ENCODE measurements at places on chromosomes 16 and 17. TPM values are rescaled to one million over a fixed set of nuclear protein-coding genes. Genes with fewer than 3 reads are reported as not detected.

DNA sequence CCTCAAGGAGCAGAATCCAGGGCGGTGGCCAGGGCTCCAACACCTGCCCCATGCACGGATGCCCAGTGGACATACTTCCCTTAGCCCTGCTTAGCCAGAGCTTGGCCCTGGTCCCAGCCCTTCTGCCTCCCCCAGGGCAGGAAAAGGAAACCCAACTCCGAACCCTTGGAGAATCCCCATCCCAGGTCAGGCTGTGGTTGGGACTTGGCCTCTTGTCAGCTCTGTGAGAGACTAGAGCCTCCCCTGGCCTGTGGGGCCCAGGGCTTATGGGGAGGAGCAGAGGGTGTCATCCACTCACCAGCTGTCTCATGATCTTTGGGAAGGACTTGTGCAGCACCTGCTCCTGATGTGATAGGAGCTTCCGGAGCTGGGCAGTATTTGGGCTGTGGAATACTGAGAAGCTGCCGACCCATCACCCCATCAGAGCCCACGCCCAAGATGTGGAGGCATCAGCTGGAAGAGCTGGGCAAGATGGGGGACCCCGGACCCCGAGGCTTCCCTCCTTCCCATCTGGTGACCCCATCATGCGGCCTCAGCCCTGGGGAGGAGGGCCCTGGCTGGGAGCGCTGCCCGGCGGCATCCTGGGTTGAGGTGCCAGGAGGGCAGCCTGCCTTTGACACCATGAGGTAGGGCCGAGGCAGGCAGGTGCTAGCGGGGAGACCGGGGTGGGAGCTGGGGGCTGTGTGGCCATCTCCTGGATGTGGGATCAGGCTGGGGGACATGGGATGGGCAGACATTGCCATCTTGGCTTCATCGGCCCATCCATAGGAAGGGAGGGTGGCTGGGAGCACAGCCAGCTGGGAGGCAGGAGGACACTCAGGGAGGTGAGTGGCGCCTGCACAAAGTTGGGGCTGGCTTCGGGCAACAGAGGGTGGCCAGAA is 45.1 kb downstream of the TNFRSF13B start:
- H3K27ac ChIP-seq, result no peak overlapping the region
- H3K36me3 ChIP-seq, result no peaks in the 10 kb centered on the region
- H3K27me3 ChIP-seq, result no peaks in the 10 kb centered on the region
- no peak overlapping the region for H3K4me3 ChIP-seq
- no peaks in the 10 kb centered on the region for H3K4me1 ChIP-seq

DNA sequence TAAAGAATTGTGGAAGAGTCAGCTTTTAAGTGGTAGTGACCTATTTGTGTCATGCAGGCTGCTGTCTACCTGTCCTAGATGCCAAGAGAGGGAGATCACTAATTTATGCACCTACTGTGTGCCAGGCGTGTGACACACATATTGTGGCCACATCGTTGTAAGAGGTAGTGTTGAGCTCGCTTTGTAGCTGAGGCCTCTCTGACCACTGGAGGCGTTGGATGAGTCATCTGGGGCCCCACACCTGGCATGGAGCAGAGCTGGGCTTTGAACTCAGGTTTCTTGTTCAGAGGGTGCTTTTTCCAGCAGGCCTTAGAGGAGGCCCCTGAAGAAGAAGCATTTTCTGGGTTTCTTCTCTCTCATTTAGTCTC is 52.3 kb upstream of the LGALS9 start:
- H3K36me3 ChIP-seq, result peaks cover 51% of the 10 kb centered on the region
- peak overlapping the region; percentile 86 for H3K27ac ChIP-seq

GRCh38 chr16:11675561-11676511 is 7.6 kb downstream of the SNN start:
- H3K27ac ChIP-seq, result no peak overlapping the region
- H3K4me1 ChIP-seq, result peaks cover 49% of the 10 kb centered on the region
- no peaks in the 10 kb centered on the region for H3K27me3 ChIP-seq
- H3K36me3 ChIP-seq, result peaks cover 31% of the 10 kb centered on the region
- no peak for DNase-seq

- no peaks in the 10 kb centered on the region for H3K4me1 ChIP-seq
- no peaks in the 10 kb centered on the region for H3K36me3 ChIP-seq
- no peak overlapping the region for H3K27ac ChIP-seq
Measured at GRCh38 chr16:65515193-65515592, 393.3 kb upstream of the CDH11 start.

DNA sequence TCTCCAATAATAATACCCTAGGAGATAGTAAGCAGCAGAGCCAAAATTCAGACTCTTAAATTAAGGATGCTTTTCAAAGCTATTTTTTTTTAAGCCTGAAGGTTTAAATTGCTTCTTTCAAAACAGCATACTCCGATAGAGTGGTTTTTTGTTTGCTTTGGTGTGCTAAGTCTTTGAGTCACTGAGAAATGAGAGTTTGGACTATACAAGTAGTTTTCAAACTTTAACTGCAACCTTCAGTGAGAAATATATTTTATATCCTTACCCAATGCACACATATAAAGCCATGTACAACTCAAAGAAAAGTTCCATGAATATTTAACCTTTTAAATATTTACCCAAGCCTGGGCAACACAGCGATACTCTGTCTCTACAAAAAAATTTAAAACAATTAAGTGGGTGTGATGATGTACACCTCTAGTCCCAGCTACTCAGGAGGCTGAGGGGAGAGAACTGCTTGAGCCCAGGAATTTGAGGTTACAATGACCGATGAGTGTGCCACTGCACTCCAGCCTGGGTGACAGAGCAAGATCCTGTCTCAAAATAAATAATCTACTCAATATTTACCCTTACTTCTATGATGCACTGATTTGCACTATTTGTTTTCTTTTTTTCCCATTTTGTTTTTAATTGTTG is 19.2 kb downstream of the DCUN1D3 start:
- H3K4me3 ChIP-seq, result no peak overlapping the region
- no peak overlapping the region for H3K27ac ChIP-seq
- peaks cover 47% of the 10 kb centered on the region for H3K4me1 ChIP-seq
- no peaks in the 10 kb centered on the region for H3K27me3 ChIP-seq

- no peak for DNase-seq
- no peaks in the 10 kb centered on the region for H3K4me1 ChIP-seq
- H3K27ac ChIP-seq, result no peak overlapping the region
- H3K4me3 ChIP-seq, result no peak overlapping the region
- peaks cover 55% of the 10 kb centered on the region for H3K27me3 ChIP-seq
Measured at GRCh38 chr17:62737513-62737912, 70.6 kb downstream of the MARCHF10 start.

- H3K4me1 ChIP-seq, result peaks cover 35% of the 10 kb centered on the region
- no peaks in the 10 kb centered on the region for H3K27me3 ChIP-seq
- DNase-seq, result peak; percentile 89
- peak overlapping the region; percentile 15 for H3K4me3 ChIP-seq
- H3K27ac ChIP-seq, result peak overlapping the region; percentile 77
Measured at GRCh38 chr17:47663912-47664623, 14.3 kb downstream of the KPNB1 start.

DNA sequence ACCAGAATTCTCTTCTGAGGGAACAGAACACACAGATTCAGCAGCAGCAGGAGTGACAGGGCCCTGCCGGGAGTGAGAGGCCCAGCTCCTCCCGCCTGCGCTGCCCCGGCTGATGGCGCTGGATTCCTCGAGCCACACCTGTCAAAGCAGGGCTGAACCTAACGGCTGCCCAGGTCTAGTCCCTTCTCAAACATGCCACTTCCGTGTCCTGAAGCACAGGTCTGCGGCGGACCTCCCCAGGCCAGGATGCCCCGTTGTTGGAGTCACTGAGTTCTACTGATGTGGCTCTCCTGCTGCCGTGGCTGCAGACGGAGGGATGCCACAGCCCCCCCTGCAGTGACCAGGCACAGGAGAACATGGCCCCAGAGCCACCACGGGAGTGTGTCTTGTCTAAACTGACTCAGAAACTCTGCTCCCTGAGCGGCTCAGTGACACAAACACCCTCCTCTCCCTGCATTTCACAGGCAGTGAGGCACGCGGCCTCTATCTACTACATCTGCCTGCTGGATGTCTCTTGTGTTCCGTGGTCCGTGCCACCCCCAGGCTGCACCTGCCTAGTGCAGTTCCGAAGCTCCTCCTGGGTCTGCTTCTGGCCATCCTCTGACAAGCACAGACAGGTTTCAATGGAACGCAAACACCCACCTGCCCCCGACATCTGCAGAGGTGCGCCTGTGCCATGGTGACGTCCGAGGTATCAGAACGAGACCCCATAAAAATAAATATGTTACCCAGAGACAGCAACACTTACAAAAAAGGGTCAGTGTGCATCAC is 44.7 kb upstream of the DNAH17 start:
- no peak overlapping the region for H3K4me3 ChIP-seq
- no peaks in the 10 kb centered on the region for H3K36me3 ChIP-seq
- H3K4me1 ChIP-seq, result no peaks in the 10 kb centered on the region

DNA sequence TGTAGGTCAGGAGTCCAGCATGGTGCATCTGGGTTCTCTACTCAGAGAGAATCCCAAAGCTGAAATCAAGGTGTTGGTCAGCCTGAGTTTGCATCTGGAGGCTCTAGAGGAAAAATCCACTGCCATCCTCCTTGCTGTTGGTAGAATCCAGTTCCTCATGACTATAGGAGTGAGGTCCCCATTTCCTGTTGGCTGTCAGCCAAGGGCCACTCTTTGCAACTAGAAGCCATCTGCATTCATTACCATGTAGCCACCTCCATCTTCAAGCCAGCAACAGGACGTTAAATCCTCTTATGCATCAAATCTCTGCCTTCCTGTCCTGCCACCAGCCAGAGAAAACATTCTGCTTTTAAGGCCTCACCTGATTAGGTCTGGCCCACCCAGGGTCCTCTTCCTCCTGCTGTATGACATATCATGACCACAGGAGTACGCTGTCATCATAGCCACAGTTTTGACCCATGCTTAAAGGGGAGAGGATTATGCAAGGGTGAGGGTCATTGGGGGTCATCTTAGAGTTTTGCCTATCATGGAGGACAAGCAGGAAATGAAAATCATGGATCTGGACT is 40.5 kb downstream of the DNAH9 start:
- no peak overlapping the region for H3K27ac ChIP-seq
- no peaks in the 10 kb centered on the region for H3K27me3 ChIP-seq
- no peaks in the 10 kb centered on the region for H3K36me3 ChIP-seq
- no peak overlapping the region for H3K4me3 ChIP-seq

GRCh38 chr17:16495980-16496819 is 4.2 kb upstream of the LRRC75A start:
- H3K36me3 ChIP-seq, result no peaks in the 10 kb centered on the region
- H3K27ac ChIP-seq, result no peak overlapping the region
- DNase-seq, result no peak

DNA sequence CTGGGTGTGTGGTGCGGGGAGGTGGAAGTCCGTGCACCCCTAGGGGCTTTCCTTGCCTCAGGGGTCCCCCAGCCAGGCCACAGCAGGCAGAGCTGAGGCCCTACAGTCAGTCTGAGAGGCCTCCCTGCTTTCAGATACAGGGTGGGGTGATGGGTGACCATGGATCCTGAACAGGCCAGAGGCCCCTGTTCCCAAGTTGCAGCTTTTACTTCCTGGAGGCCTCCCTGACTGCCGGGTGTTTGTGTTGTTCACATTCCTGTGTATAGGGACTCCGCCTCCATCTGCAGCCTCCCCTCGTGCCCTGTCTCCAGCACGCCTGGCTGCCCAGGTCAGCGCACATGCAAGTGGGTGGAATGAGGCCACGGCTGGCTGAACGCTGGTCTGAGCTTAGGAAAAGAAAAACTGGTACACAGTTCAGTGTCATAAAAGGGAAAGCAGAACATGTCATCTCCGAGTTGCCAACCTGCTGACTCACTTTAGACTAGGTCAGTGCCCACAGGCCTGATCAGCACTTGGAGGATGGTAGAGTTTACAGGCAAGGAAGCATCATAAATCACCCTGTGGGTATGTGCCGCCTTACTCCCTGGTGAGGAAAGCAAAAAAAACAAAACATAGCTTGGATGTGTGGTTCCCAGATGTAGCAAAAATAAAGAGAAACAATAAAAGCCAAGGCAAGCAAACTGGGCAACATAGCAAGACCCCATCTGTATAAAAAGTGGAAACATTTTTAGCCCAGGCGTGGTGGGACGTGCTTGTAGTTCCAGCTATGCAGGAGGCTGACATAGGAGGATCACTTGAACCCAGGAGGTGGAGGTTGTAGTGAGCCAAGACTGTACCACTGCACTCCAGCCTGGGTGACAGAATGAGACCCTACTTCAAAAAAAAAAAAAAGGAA is 6.2 kb upstream of the SLC7A6 start:
- H3K27ac ChIP-seq, result no peak overlapping the region
- no peaks in the 10 kb centered on the region for H3K27me3 ChIP-seq
- DNase-seq, result no peak

DNA sequence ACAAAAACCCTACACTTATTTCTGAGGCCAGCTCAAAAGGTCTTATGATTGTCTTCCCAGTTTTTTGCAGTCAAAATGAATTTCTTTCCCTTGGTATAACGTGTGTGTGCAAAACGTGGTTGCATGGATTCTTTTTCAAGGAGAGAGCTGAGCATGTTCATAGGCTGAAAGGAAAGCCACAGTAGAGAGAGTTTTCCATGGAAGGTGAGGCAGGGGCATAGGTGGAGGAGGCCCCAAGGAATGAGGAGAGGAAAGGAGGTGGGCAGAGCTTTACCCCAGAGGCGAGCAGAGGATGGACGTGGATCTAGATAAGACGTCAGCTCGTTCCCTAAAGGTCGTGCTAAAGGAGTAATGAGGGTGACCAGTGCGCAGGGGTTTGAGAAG is 22.8 kb downstream of the TRPV2 start:
- peaks cover 48% of the 10 kb centered on the region for H3K36me3 ChIP-seq
- no peak for DNase-seq
- H3K27ac ChIP-seq, result peak overlapping the region; percentile 99
- H3K4me1 ChIP-seq, result peaks cover 45% of the 10 kb centered on the region
- H3K27me3 ChIP-seq, result no peaks in the 10 kb centered on the region

- H3K4me3 ChIP-seq, result no peak overlapping the region
- H3K36me3 ChIP-seq, result no peaks in the 10 kb centered on the region
- H3K4me1 ChIP-seq, result no peaks in the 10 kb centered on the region
- H3K27me3 ChIP-seq, result peaks cover 6% of the 10 kb centered on the region
- no peak for DNase-seq
- H3K27ac ChIP-seq, result no peak overlapping the region
Measured at GRCh38 chr16:86778108-86778745, 199.9 kb downstream of the FOXL1 start.

GRCh38 chr16:3183445-3184139 is 4.4 kb upstream of the OR1F1 start:
- H3K27ac ChIP-seq, result peak overlapping the region; percentile 91
- peaks cover 22% of the 10 kb centered on the region for H3K4me1 ChIP-seq
- H3K4me3 ChIP-seq, result peak overlapping the region; percentile 79
- peak; percentile 62 for DNase-seq
- peaks cover 68% of the 10 kb centered on the region for H3K27me3 ChIP-seq

The COX6A2 gene
- not detected for total RNA-seq

The NUPR1 gene
- total RNA-seq, result not detected

The HSF4 gene
- 54.0 TPM for total RNA-seq

The APOBR gene
- 4.1 TPM for total RNA-seq

The FBXW10 gene
- 0.09 TPM for total RNA-seq

The NACA2 gene
- total RNA-seq, result not detected

The ACAP1 gene
- 275 TPM for total RNA-seq

The MYO15B gene
- 24.3 TPM for total RNA-seq

The KRTAP2-2 gene
- not detected for total RNA-seq

The CRHR1 gene
- not detected for total RNA-seq

The TBX21 gene
- total RNA-seq, result 66.4 TPM

The C17orf100 gene
- total RNA-seq, result 1.8 TPM

The ZNF205 gene
- total RNA-seq, result 0.47 TPM

Measured in activated CD4-positive, alpha-beta T cell treated with anti-CD3 and anti-CD28 coated beads, Interleukin-2, amount 10 ng/mL, durations not matched to agents 24 days and 14 days (primary cell).